Activated CD4-positive, alpha-beta memory T cell treated with anti-CD3 and anti-CD28 coated beads, Interleukin-2, amount 10 ng/mL, durations not matched to agents 7 days and 5 days (primary cell): ENCODE measurements at places on chromosomes 5 and 9.

GRCh38 chr5:179211068-179211467 is 134.2 kb downstream of the ADAMTS2 start:
- DNase-seq, result no peak

DNA sequence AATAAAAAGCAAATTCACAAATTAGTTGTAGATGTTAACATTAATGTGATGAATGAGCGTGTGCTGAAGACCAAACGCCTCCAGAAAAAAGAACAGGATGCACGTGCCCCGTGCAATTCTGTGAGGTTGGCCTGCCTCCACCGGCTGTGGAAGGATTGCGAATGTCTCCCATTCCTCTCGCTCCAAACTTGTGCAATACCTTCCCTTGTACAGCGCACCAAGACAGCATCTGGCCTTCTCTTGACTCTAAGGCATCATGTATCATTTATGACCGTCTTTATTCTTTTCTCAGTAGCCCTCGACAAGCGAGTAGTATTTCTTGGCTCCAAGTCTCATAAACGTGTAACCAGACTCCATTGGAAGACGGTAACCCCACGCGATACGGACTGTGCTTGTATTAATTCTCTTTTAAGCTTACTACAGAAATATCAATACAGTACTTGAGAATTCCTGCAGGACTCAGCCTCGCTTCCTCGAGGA is 1.5 kb upstream of the TESK1 start:
- no peak for DNase-seq

DNA sequence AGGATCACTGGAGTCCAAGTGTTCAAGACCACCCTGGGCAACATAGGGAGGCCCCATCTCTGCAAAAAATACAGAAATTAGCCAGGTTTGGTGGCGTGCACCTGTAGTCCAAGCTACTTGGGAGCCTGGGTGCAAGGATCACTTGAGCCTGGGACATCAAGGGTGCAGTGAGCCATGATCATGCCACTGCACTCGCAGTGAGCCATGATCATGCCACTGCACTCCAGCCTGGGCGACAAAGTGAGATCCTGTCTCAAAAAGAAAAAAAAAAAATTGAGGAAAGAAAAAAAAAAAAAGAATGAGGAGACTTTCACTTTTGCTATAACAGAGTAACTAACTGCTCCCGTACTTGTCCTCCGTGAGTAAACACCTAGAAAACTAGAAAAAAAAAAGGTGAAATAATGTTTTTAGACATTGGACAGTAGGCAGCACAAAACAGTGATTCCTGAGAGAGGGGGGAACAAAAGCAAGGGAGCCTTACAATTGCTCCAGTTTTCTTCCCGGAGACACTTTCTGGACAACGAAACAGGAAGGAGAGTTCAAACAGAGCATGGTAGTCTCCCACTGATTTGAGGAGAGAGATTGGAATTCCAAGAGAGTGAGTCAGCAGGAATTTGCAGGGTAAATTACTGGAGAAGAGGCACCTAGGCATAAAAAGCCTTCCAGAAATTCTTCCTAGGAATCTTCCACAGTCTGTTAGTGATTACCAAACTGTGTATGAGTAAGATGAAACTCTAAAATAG is 6.9 kb upstream of the ZBTB5 start:
- no peak for DNase-seq

- no peak for DNase-seq
These were observed 58.3 kb downstream of the LMX1B start for GRCh38 chr9:126671983-126672382.

GRCh38 chr5:151023047-151023615 is 2.7 kb downstream of the GPX3 start:
- DNase-seq, result no peak

GRCh38 chr9:119284587-119285337 is 84.5 kb downstream of the BRINP1 start:
- no peak for DNase-seq

DNA sequence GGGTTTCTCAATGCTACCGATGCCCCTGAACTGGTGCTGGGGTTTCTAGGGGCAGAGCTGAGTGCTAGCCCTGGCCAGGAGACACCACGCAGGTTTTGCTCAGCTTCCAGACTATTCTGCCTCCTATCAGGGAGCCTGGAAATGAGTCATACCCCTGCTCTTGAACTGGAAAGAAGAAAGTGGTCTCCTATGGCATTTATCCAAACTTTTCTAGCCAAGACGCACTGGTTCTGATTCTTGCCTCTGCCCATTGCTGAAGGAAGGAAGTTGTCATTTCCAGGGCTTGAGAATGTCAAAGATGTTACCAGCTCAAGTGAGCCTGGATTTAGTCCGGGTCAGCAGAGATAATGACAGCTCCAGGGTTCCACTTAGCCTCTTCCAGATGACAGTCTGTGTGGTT is 561.9 kb downstream of the CDK5RAP2 start:
- no peak for DNase-seq

DNA sequence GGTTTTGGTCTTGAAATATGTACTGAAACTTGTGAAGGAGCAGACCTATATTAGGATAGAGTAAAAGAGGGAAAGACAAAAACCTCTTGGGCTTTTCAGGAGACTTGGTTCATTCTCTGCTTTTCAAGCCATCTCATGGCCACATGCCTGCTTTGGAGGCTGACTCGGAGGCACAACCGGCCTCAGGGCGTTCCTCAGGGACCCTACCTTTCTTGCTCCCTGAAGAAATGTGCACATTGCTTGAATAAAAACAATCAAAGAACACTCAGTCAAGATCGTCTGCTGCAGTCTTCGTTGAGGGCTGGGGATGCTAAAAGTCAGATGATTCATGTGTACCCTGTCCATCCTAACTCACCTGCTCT is 994 bp downstream of the IRGM start:
- DNase-seq, result no peak

DNA sequence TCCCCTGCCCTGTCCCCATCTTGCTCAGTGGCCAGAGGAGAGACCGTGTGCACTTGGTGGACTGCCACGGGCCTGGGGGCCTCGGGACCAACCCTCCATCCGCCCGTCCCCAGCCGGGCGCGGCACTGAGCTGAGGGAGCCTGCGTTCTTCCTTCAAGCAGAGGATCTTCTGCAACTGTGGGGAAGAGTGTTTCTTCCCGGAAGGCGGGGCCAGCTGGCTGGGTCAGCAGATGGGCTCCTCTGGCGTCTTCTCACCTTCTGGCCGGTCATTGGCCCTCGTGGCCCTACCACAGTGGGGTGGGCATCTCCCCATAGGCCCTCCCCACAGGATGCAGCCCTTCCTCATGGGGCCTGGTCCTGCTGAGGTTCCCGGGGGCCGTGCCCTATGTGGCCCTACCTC is 17.4 kb downstream of the RXRA start:
- DNase-seq, result no peak

GRCh38 chr9:36818242-36818938 is 215.7 kb downstream of the PAX5 start:
- DNase-seq, result no peak

GRCh38 chr5:97936231-97936630 is 753.2 kb upstream of the RIOK2 start:
- no peak for DNase-seq

DNA sequence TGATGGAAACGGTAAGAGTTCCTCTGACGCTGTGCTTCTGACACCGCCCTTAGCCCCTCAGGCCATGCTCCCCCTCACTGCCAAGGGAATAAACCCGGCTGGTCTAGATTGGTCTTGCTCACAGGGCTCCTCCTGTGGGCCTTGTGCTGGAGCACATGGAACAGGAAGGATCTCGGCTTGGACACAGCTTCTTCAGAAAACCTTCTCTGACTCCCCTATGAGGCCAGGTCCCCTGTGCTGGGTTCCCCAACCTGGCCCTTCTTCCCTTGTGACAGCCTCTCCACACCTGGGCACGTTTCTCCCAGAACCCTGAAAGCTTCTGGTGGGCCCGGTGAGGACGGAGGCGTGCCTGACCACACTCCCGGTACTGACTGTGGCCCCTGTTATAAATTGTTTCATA is 8.2 kb downstream of the SPATA31E1 start:
- DNase-seq, result no peak

- DNase-seq, result no peak
These were observed 71.2 kb upstream of the NR4A3 start for GRCh38 chr9:99750526-99750925.

- no peak for DNase-seq
These were observed 63.8 kb upstream of the AFAP1L1 start for GRCh38 chr5:149207831-149208230.

DNA sequence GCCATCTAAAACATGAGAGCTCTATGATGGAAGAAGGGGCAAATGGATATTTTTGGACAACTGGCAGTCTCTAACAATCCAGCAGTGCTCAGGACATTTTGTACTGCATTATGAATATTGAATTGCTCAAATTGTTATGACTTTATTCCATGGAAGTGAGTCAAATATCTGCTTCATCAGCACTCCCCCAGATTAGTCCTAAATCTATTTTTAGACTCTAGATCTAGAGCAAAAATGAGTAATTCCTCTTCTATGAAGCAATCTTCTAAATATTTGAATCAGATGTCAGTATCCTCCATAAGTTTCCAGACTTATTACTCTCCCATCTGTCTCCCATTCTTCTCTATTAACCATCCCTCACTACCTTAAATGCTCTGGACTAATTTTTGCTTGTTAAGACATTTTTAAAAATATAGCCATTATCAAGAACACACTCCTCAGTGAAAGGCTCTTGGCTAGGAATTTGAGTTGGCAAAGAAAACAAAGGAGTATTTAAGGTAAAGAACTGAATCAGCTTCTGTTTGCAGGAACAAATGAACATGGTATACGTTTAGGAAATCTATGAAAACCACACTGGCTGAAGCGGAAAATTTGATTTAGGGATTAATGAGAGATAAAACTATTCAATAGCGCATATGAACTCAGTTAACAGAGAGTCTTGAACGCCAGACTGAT is 300.9 kb downstream of the MCTP1 start:
- no peak for DNase-seq

DNA sequence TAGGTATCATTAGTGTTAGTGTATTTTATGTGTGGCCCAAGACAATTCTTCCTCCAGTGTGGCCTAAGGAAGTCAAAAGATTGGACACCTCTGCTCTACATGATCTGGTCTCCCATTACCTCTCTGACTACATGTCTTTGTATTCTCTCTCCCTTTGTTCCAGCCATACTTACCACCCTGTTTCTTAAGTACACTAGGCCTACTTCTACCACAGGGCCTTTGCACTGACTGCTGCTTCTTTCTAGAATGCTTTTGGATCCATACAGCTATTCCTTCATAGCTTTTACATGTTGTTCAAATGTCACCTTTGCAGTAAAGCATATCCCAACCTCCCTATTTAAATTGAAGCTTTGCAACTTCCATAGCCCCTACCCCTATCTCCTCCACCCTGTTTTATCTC is 5.4 kb downstream of the XRCC4 start:
- DNase-seq, result no peak

DNA sequence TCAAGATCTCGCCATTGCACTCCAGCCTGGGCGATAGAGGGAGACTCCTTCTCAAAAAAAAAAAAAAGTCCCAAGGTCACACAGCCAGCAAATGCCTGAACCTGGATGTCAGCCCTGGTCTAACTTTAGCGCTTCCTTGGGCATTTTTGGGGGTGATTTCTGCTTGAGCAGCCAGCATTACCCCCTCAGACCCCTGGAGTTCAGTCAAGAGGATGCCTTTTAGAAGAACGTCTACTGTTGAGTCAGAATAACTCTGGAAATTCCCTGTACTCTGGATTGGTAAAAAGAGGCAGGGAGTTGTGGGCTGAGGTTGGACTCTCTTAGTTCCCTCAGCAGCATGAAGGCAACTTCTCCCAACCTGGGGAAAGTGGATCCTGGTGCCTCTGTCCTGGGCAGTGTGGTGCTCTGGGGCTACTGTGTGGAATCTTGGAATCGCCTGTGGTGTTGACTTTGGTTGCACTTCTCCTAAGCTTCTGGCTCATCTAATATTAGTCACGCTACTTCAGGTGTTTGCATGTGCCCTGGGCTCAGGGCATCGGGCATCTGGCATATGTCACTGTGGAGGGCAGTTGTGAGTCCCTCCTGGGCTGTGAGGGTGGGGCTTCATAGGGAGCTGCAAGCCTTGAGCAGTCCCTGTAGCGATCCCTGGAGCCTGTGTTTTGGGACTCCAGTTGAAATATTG is 32.2 kb downstream of the STXBP1 start:
- no peak for DNase-seq

DNA sequence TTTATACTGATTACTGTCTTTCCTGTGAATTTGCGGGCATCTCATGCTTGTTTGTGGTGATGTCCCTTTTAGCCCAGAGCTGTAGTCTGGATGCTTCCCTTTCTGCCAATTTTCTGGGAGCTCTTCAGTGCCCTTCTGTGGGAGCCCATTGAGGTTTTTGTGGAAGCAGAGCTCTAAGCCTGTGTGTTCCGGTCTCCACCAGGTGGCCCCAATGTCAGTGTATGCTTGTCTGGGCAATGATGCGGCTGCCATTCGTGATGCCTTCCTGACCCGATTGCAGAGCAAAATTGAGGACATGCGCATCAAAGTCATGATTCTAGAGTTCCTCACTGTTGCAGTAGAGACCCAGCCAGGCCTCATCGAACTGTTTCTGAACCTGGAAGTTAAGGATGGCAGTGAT is 35.1 kb downstream of the SH3GLB2 start:
- no peak for DNase-seq

DNA sequence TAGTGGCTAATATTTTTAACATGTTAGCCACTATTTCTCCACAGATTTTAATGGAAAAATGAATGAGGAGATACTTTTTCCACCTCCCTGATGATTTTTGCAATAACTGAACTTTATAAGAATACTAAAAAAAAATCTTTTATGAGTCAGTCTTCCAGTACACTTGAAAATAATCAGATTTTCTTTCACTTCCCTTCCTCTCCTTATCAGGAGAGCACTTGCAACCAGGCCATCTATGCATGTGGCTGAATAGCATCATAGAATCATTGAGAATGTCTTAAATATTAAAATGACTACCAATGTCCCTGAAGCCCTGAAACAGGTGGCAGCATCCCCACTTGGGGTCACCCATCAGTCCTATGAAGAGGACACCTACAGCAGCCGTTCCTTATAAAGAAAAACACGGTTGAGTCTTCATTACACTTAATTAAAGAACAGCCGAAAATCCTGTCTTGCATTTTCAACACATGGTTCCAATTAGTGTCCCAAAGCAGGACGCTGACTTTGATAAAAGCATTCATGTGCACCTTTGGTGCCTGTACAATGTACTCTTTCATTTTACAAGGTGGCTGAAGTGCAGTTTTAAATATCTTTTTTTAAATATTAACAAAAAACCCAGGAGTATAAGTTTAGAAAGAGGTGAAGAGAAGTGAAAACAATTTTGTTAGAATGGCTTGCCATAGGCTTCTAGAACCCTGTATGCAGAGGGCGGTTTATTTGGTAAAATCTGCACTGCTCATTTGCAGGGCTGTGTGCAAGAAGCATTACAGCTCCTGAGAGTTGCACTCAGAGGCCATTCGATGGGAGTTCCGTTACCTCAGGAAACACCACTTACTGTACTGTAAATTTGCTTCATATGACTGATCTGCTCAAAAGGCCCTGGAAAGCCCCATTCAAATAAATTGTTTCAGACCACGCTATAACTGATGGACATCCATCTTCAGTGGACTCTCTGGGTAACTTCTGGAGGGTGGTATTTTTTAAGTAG is 106.9 kb upstream of the VCAN start:
- DNase-seq, result no peak

GRCh38 chr5:132979367-132979940 is 16.0 kb upstream of the AFF4 start:
- no peak for DNase-seq

- DNase-seq, result no peak
These were observed 324.4 kb downstream of the ENC1 start for GRCh38 chr5:74316064-74316603.
